Anterior cingulate cortex (tissue), 58 donors: ENCODE measurements at places on chromosomes 2 and 18.

- no peak for DNase-seq
Observed at GRCh38 chr18:45849529-45849928, 24.1 kb downstream of the SIGLEC15 start.

GRCh38 chr2:11799826-11800225, 53.4 kb downstream of the LPIN1 start:
- DNase-seq, result no peak

DNA sequence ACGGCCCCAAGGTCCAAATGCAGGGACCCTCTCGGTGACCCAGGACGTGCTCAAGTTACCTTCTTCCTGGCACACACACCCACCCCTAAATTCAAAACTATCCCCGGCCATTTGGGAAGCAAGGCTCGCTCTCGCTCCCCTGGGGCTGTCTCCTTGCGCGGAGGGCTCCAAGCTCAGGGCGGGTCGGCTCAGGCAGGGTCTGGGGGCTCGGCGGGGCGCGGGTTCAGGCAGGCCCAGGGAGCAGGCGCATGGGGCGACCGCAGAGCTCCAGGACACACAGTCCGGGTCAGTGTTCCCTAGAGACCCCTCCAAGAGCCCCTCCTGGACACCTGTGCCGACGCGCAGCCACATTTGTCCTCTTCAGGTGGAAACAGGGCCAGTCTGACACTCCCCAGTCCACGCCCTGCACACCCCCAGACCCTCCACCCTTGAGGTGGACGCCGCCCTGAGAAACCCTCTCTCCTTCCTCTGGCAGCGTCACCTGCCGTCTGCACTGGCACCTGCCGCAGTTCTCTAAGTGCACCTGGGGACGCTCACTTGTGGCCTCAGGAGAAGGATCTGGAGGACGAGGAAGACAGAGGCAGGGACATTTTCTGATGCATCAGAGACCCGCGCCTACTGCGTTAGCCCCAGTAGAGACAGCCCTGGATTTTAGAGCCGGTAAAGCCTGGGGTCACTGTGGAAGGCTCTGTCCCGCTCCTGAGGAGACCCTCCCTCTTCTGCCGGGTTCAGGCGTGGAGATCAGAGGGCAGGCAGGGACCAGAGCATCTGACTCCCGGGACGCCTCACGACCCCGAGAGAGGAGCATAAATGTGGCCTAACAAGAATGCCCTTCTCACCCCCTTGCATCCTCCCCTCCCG, 138.8 kb downstream of the TWIST2 start:
- no peak for DNase-seq

DNA sequence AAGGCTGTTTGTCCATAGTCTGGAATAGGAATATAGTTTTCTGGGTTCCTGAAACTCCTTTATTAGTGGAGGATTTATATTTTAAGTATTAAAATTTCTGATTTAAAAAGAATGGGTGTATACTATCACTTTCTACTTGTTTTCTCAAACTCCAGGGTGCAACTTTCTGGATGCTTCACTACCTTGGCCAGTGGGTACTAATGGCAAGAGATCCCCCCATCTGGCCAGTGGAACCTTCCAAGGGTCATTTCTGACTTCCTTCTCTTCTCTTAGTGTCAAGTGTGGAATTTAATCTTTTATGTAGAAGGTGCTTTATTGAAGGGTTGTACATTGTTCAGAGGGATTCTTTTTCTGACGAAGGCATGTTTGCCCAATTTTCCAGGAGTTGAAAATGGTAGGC, 86.4 kb upstream of the LPIN2 start:
- DNase-seq, result no peak

DNA sequence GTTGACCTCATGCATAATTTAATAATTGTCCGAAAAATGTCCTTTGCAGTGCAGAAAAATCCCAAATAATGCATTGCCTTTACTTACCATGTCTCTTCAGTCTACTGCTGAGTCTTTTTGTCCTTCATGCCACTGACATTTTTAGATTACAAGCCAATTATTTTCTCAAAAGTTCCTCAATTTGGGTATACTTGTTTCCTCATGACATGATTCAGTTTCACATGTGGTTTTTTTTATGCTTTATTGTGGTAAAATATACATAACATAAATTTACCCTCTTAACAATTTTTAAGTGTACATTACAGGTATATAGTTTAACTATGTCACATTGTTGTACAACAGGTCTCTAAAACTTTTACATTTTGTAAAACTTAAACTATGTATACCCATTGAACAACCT, 81.0 kb downstream of the EPC2 start:
- no peak for DNase-seq

- no peak for DNase-seq
Observed at GRCh38 chr2:237118025-237118424, 32.3 kb downstream of the COPS8 start.

DNA sequence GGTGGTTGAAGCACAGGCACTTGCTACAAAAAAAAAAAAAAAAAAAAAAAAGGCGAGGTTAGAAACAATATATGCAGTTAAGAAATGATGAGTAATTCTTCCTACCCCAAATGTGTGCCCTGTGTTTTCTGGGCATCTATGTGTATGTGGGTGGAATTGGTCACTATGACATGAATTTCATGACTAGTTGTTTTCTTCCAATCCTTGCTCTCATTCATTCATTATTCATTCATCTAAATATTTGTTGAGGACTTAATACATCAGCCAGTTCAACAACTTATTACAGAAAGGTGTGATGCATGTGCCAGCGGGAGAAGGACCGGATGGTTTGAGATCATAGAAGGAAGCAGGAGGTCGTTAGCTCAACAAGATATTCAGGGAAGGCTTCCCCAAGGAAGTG, 8.3 kb upstream of the EGR4 start:
- no peak for DNase-seq

- DNase-seq, result no peak
Observed at GRCh38 chr2:141381946-141382345, 748.9 kb downstream of the LRP1B start.

- DNase-seq, result no peak
Observed at GRCh38 chr2:36889795-36890194, 76.5 kb downstream of the STRN start.

DNA sequence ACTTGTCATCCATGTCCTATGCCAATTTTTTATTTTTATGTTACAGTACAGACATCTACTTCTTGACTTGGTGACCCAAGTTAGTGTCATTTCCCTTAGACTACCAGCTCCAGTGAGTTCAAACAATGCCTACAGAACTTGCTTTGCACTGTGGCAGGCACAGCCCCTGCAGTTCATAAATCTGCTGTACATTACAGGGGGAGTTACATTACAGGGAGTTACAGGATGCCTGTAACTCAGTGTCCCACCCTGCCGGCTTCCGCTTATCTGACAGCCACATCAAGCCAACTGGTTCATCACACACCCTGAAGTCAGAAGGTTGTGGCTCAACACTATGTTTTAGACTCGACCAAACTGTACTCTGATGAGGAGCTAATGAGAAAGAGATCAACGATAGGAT, 7.8 kb upstream of the NPAS2 start:
- DNase-seq, result no peak

GRCh38 chr2:144067506-144067905, 452.4 kb downstream of the ZEB2 start:
- DNase-seq, result no peak
